CD14-positive monocyte (primary cell): ENCODE measurements at places on chromosomes 4 and X.

- no peak for DNase-seq
Measured at GRCh38 chr4:158588777-158589176, 67.1 kb downstream of the RXFP1 start.

- DNase-seq: peak; percentile 74
Measured at GRCh38 chr4:26873391-26874026, 12.9 kb downstream of the STIM2 start.

DNA sequence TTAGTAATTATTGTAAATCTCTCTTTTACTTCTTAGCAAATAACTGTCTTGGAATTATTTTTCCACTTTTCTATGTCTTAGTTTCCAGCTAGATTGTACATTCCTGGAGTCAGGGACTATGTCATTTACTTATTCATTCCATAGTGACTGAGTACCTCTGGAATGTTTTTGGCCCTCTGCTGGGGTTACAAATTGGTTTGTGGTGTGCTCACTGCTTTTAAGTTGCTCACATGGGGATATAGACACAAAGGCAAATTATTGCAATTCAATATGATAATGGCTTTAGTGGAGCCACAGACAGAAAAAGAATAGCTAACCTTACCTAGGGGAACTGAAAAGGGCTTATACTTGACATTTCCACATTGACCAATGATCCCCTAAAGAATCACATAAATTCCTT lies 63.7 kb upstream of the PDGFRA start:
- no peak for DNase-seq

DNA sequence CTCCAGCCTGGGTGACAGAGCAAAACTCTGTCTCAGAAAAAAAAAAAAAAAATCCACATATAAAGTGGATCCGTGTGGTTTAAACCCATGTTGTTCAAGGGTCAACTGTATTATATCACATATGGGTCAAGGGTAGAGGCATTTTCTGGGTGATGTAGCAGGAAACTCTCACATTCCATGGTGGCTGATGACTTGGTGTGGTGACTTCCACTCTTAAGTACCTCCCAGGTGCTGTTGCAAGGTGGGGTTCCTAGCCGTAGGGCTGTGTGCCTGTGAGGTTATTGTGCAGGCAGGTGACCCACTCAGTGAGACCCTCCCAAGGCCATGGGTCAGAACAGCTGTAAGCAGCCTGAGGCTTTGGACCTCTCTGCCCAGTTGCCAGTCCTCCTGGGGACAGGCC lies 17.0 kb downstream of the ELF4 start:
- DNase-seq: no peak

DNA sequence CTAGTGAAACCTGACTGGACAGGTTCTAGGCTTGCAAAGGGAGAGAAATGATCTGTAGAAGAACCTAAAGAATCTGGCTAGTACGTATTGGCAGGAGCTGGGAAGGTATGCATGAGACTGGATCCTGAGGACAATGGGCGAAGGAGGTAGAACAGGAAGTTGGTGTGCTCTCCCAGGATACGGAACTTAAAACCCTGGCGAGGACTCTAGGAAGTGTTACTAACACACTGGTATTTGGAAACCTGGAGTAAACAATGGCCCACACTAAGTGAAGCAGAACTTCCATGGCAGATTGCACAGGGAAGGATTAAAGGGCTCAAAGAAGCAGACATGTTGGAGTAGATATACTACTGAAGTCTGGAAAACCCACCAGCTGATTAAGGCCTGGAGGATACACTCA lies 9.1 kb downstream of the SYN1 start:
- peak; percentile 37 for DNase-seq

DNA sequence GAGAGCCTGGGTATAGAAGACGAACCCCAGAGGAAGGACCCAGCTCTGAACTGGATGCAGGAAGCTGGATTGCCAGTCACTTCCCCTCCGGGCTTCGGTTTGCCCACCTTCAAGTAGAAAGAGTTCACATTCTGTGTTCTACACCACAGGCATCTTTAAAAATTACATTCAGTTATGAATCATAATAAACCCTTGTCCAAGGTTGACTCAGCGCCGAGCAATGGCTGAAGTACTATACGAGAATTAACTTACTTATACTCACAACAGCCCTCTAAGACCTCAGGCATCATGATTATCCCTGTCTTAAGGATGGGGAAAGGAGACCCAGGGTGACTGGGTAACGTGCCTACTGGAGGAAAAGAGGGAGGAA lies 72.5 kb downstream of the EVC2 start:
- no peak for DNase-seq

GRCh38 chrX:12843668-12844279 lies 23.1 kb upstream of the TLR7 start:
- DNase-seq: no peak

- DNase-seq: no peak
Measured at GRCh38 chr4:14607001-14607400, 395.3 kb upstream of the CPEB2 start.

GRCh38 chr4:163681208-163681821 lies 186.8 kb downstream of the TMA16 start:
- peak; percentile 87 for DNase-seq

- DNase-seq: no peak
Measured at GRCh38 chr4:142406499-142406835, 439.6 kb downstream of the INPP4B start.

DNA sequence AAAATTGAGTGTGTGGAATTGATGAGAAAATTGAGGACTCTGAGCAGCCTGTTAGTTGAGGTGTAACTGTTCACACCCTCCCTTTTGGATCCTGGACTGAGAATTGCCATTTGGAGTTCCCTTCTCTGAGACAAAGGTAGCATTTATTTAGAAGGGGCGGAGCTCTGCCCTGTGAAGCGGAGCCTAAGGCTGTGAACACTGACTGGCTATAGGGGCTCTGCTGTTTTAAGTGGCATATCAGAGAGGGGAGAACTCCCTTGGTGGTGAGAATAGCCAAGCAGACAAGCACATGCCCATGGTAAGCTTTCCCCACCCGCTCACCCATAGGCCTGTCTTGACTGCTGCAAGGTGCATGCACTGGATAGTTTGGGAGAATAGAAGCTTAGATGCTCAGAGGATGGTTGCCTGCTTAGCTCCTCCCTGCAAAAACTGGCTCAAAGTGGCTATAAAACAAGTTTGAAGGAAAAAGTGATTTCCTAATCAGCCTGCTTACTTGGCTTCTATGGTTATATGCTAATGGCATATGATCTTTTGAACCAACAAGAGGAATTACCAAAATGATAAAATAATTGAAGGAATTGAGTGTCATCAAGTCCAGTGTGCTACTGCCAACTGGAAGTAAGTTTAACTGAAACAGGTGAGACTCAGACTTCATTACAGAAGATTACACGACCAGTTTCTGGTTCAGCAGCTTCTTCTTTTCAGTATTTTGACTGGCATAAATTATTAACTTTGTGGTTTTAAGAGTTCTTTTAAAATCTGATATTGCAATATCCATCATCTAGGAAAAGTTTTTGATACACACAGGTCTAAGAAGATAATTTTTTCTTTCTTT lies 108.4 kb downstream of the AFF1 start:
- DNase-seq: no peak

GRCh38 chr4:32031026-32031425 lies 1310.9 kb downstream of the PCDH7 start:
- no peak for DNase-seq

- peak; percentile 78 for DNase-seq
Measured at GRCh38 chr4:76179398-76180318, 31.5 kb upstream of the NUP54 start.

GRCh38 chr4:74408639-74409038 lies 36.3 kb upstream of the AREG start:
- DNase-seq: no peak

GRCh38 chr4:81060587-81061343 lies 30.3 kb downstream of the BMP3 start:
- DNase-seq: no peak

DNA sequence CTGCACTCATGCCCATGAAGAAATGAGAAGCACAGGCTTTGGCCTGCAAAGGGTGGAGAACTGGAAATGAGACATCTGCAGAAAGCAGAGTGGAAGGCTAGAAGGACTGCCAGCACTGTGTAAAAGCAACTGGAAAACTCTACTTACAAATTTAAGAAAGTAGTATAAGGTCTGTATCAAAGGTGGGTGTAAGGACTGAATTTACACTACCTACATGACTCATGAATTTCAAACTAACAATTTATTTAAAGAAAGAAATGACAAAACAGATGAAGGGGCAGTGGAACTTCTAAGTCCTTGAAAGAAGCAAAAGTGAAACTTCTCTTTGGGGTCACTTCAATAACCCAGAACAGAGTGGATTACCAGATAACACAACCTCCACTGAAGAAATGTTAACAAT lies 71.2 kb downstream of the SLC10A7 start:
- no peak for DNase-seq

GRCh38 chrX:25006586-25007058 lies 9.1 kb downstream of the ARX start:
- DNase-seq: no peak

DNA sequence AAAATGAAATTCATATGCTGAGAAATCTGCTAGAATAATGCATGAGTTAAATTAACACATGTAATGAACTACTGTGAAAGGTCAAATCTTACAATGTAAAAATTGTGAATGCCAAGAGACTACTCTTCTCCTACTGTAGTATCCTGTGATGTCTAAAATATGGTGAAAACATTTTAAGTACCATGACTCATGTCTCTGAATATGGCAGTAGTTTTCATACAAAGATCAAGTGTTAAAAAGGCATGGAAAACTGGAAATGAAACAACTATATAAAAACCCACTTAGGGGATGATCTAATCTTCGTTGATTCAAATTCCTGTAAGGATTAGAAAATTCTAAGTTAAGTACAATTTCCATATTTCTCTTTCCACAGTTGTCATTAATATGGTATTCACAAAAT lies 221.3 kb downstream of the PPP3CA start:
- DNase-seq: no peak

GRCh38 chrX:18353931-18354368 lies 538 bp downstream of the SCML2 start:
- DNase-seq: no peak

GRCh38 chr4:142474398-142475087 lies 371.6 kb downstream of the INPP4B start:
- DNase-seq: no peak

DNA sequence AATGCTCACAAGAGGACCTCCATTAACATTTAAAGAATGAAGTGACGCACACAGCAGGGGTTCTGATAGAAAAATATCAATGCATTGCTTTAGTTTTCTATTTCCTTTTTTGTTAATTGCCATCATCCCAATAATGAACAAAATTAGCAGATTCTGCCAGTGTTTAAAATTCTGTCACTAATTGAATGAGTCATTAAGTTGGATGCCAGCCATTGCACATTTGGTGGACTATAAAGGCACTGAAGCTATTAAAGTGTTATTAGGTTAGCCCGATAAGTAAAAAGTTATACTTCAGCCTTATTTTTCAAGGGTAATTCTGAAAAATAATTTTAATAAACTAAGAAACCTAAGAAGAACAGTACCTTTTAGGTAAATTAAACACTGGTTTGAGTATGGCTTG lies 53.1 kb downstream of the MAP3K15 start:
- DNase-seq: no peak

- no peak for DNase-seq
Measured at GRCh38 chrX:10636337-10636736, 16.0 kb upstream of the MID1 start.

DNA sequence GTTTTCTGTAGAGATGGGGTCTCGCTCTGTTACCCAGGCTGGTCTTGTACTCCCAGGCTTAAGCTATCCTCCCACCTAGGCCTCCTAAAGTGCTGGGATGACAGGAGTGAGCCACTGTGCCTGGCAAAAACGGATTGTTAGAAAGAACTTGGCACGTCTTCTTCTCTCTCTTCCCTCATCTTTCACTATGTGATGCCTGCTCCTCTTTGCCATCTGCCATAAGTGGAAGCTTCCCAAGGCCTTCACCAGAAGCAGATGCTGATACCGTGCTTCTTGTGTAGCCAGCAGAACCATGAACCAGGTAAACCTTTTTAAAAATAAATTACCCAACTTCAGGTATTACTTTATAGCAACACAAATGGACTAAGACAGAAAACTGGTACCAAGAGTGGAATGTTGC lies 36.9 kb upstream of the HUWE1 start:
- no peak for DNase-seq

- DNase-seq: no peak
Measured at GRCh38 chrX:45479835-45480422, 279.3 kb upstream of the DIPK2B start.

DNA sequence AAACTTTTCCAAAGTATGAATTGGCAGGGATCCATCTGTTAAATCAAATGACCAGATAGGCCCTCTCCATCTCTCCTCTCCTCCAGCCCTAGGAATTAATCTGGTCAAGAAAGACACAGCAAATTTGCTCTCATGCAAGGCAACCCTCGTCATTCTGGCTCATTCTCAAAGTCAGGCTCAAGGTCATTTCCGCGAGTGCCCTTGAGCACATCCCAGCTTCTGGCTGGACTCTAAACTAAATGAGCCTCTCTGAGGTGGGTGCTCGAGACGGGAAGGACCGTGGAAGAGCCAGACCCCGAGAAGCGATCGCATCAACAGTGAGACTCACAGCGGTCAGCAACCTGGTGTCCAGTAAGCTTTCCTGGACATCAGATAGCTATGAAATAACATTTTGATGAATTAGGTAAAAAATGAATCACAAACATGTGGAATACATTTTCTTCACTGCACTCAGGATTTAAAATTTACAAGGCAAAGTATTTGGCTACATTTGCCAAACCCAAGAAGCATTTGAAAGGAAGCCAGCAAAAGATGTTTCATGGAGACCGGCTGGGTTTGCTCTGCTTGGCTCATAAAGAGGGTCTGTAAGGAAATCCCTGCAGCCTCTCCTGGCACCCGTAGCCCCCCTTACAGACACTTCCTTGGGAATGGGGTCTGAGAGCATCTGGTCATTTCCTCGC lies 121.0 kb downstream of the ENPP6 start:
- DNase-seq: no peak

GRCh38 chr4:15955670-15956069 lies 7.3 kb downstream of the FGFBP2 start:
- DNase-seq: no peak

GRCh38 chr4:85952972-85953650 lies 406.7 kb downstream of the MAPK10 start:
- no peak for DNase-seq
